ENCODE measurements at places on chromosomes 1 and 21.
A peak's percentile ranks its signal among the peaks of the same experiment; 100 is the strongest.

DNA sequence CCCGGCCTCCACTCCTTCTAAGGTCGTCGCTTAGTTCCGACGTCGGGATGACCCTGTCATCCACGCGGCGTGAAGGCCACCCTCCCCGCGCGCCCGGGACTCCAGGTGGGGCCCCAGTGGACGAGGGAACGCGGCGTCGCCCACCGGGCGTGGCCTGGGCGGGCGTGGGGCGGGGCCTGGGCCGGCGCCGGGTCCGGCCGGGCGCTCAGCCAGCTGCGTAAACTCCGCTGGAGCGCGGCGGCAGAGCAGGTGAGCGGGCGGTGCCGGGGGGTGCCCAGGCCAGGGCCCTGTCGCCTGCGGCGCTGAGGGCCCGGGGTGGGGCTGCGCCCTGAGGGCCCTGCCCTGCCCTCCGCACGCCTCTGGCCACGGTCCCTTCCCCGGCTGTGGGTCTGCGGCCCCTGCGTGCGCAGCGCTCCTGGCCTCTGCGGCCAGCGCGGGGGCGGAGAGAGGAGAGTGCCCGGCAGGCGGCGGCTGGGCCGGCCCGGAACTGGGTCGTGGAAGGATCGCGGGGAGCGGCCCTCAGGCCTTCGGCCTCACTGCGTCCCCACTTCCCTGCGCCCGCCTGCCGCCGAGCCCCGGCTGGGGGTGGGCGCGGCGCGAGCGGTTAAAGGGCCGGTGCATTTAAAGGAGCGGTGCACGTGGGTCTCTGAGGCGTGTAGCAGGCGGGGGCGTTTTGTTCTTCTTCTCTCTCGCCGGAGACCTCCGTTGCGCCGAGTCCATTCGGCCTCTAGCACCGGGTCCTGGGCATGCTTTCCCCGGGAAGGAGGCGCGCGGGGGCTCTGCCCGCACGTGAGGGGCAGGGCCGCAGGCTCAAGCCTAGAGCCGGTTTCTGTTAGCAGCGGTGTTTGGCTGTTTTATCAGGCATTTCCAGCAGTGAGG, at the start of gene PSEN2:
TSS of gene PSEN2 (plus strand) at position 216 of the 879 bp plus-strand sequence. CDS start 11,292 bp downstream, outside the sequence.
- peak; percentile 67 for DNase-seq

- peak; percentile 56 for DNase-seq
These were observed 137.1 kb downstream of the PBX1 start for GRCh38 chr1:164695956-164696665.

DNA sequence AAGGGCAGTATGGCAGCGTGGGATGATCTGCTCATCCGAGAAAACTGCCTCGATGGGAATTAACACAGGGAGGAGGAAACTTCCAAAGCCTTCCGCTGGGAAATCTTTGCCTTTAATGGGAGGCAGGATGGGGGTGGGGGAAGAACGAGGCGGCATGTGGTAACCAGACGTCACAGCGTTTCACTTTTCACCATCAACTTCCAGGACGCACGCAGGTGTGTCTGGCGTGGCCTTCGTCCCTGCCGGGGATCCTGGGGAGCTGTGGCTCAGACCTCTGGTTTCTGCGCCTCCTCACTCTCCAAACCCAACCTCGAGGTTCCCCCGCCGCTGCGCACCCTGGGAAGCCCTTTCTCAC, 282 bp downstream of the RSPH1 start:
- peak; percentile 25 for DNase-seq

- peak; percentile 42 for DNase-seq
These were observed 2.8 kb downstream of the RAB4A start for GRCh38 chr1:229273507-229274232.

DNA sequence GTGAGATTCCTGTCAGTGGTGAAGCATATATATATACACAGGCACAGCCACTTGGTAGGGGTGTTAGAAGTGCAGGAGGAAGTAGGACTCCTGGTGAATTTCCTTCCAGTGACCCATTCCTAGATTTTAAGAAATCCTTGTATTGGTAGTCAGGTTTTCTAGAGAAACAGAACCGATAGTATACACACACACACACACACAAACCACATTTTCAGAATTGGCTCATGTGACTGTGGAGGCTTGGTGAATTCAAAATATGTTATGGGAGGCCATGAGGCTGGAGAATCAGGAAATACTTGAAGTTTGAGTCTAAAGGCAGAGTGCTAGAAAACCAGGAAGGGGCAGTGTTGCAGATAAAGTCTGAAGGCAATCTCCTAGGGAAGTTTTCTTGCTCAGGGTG, 114.2 kb downstream of the FCRL5 start:
- peak; percentile 20 for DNase-seq

DNA sequence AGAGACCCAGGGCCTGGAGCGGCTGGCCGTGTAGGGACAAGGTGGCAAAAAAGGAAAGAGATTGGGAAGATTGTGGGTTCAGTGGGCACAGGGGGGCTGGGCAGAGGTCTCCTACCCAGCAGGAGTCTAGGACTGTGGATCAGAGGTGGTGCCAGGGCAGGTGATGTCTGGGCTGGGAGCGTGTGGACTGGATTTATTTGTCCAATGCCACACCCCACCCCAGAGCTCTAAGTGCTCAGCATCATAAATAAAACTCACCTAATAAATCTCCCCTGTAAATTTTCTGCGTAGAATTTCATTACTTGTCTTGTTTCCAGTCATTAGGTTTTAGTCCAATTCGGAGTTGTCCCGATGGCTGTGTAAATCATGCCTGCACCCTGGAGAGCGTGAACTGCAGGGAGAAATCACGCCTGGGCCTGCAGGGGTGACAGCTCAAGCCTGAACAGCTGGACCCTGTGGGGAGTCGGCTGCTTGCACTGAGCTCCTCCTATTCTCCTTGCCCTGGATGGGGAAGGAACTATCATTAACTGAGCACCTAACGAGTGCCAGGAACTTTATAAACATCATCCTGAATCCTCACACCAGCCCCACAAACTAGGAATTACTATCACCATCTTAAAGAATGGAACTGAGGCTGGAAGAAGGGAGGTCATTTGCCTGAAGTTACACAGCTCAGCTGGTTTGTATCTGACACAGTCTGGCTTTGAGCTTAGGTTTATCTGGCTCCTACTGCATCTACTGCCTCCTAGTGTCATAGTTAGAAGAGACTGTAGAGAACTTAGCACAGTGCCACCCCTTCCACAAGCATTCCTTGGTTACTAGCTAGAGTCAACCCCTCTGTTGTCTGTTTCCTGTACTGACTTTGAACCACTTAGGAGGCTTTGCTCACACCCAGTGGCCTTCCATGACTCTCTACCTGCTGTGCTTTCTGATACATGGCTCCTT, 25.0 kb upstream of the POU3F1 start:
- peak; percentile 47 for DNase-seq

DNA sequence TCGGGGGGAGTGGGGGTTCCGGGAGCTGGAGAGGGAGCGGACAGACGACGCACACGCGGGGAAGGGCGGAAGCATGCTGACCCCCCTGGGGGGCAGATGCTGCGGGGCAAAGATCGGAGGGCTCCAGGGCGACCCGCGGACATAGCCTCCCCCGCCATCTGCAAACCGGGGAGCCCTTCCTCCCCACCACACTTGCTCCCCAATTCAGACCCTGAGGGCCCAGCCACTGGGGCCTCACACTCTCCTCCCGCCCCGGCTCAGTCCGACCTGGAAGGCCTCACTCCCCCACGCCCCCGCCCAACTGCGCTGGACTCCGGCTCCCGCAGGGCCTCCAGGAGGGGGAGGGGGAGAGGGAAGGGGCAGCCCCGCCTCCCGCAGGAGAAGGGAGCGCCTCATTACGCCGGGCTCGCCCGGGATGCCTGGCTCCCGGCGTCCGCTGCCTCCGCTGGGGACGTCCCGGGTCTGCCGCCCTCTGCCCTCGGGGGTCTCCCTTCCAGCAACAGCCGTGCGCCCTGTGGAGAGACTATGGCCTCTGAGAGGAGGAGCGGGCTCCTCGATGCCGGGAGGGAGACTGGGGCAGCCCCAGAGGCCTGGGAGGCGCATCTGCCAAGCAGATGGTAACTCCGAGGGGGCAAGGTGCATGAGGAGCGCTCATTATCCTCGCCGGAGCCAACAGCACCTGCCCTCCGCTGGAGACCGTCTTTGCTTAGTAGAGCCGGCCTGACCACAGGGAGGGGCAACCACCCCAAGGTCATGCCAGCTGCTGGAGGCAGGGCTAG, 636 bp upstream of the CAMK2N1 start:
- peak; percentile 68 for DNase-seq

DNA sequence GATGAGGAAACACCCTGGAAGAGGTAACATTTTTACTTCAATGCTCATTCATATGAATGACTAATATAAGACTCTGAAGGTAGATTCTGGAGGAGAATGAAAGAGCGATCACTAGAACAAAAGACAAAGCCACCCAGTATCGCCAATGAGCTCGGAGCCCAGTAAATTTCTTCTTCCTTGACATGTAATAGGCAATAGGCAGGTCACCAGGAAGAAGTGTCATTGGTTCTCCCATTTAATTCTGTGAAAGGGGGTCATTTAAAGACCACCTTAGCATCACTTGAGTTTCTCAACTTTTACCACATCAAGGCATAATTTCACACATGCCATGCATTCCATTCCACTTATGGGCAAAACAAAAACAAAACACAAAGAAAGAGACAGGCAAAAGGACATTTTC, 7.9 kb downstream of the TNFSF18 start:
- DNase-seq = no peak

DNA sequence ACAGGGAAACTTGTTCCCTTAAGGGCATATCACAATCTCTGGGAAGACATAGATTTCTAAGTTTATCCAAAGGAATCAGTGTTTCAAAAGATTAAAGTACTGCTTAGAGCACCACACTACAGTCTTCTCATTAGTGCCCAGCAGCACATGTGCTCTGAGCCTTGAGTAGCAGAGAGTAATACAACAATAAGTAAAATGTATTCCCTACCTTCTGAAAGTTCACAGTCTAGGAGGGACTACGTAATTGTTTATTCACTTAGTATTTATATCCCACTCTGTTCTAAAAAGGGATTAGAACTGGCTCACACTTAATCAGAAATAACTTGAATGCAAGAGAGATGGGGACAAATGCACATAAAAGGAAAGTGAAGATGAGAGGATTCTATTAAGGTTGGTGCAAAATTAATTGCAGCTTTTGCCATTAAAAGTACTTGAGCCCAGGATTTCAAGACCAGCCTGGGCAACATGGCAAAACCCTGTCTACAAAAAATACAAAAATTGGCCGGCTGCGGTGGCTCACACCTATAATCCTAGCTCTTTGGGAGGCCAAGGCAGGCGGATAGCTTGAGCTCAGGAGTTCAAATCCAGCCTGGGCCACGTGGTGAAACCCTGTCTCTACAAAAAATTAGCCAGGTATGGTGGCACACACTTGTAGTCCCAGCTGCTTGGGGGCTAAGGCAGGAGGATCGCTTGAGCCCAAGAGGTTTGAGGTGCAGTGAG, 9.0 kb downstream of the SYNC start:
- no peak for DNase-seq

GRCh38 chr1:81314513-81315233, 486.1 kb upstream of the ADGRL2 start:
- DNase-seq = no peak

DNA sequence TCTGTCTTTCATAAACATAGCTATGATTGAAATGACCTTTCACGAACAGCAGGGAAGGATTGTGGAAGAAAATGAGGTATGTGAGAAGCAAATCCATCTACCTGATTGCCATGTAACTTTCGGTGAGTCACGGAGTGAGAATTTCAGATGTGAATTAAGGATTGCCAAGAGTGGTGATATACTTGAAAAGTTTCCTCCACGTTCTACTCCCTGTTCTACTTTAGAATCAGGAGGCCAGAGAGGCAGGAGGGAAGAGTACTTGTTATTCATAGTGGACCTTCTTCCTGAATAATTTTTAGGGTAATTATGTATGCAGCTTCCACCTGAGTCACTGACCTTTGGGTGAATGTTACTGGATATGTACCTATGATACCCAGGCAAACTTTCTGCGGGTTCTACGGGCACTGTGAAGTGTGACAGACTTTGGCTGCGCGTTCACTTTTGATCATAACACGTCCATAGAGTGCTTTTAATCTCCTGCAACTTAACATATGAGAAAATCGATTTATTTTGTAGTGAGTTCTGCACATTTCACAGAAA, 2.6 kb upstream of the KCNE1 start:
- DNase-seq = no peak

DNA sequence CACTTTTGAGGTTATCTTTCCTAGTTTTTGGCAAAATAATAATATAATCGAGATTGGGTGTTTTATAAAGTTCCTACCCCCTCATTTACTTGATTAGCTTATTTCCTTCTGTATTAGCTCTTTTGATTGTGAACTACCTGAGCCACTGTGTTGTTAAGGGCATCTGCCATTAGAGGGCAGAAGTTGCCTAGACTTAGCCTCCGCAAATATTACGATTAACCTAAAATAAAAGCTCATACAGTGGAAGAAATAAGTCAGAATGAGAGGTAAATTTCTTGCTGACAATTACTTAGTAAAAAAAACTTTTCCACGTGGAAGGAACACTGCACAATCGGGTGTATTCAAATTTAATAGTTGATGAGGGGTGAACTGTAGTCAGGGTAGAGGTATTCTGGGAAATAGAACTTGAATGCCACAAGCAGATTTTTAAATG, 2.3 kb downstream of the H3-3A start:
- peak; percentile 70 for DNase-seq

DNA sequence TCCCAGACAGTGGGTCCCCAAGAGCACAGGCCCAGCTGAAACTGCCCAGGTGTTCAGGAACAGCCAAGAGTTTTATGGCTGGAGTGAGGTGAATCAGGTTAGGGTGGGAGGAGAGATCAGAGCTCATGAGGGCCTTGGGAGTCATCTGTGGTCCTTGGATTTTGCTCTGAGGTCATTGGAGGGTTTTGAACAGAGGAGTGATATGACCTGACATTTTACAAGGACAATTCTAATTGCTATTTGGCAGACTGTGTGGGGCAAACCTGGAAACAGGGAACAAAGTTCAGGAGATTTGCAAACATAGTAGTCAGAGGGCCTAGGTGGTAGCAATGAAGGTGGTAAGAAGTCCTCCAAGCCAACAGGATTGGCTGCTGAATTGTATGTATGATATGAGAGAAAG, 31.1 kb upstream of the LRRN2 start:
- no peak for DNase-seq

- no peak for DNase-seq
These were observed 11.0 kb downstream of the ORC1 start for GRCh38 chr1:52393174-52393573.

DNA sequence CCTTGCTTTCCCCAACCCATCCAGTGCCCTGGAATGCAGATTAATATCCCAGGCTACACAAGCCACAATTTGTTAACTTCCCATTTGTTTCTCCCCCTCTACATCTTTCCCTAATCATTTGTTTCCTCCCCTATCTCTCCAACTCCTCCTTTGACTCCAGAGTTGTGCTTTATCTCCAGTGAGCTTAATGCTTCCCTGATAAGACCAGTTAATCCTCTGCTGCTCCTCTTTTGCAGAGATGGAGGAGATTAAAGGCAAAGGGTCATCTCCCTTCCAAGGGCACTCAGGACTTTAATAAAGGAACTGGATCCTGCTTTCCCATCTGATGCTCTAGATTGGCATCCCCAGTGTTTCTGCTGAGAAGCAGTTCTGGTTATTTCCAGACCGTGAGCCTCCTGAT, 7.1 kb downstream of the FAM78B start:
- DNase-seq = no peak

GRCh38 chr1:228228601-228229074, 20.8 kb downstream of the OBSCN start:
- DNase-seq = peak; percentile 95
